ENCODE measurements at places on chromosomes 5 and 9.

GRCh38 chr5:115022303-115022702, 147.4 kb downstream of the TRIM36 start:
- ATAC-seq = no peak

DNA sequence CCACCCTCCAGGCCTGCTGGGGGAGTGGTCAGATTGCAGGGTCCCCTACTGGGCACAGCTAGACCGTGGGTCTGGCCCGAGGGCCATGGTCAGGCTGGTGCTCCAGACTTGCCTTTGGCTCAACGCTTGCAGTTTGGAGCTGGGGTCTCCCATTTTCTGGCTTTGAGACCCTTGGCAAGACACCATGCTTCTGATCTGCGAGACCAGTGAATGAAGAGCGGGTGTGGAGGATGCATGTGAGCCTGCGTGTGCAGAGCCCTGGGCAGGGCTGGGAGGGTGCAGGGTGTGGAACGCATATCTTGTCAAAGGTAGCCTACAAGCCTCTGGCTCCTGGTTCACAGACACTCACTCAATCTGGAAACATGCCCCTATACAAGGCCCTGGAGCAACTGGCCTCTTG, 6.1 kb upstream of the MRNIP start:
- no peak for ATAC-seq

GRCh38 chr5:82312373-82312856, 34.3 kb upstream of the RPS23 start:
- ATAC-seq = no peak

- no peak for ATAC-seq
These were observed 35.5 kb upstream of the TENT2 start for GRCh38 chr5:79576606-79577289.

GRCh38 chr5:151107084-151107483, 26.2 kb upstream of the TNIP1 start:
- no peak for ATAC-seq

GRCh38 chr5:33300209-33300742, 140.5 kb upstream of the TARS1 start:
- ATAC-seq = no peak

DNA sequence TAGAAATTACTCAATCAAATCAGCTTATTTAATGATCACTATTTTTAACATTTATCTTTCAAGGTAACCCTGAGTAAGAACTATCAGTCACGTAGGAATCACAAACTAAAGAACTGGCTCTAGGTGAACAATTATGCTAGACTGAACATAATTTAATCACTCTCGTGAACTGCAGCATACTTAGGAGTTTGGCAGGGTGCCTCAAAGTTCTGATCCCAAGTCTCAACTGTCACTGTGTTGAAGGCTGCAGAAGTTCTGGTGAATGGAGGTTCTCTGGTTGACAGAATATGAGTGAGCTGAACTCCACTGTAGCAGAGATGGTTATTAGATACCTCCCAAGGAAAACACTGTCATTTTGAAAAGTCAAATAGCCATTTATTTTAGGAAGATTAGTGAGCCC, 89.1 kb downstream of the KLHL3 start:
- no peak for ATAC-seq

DNA sequence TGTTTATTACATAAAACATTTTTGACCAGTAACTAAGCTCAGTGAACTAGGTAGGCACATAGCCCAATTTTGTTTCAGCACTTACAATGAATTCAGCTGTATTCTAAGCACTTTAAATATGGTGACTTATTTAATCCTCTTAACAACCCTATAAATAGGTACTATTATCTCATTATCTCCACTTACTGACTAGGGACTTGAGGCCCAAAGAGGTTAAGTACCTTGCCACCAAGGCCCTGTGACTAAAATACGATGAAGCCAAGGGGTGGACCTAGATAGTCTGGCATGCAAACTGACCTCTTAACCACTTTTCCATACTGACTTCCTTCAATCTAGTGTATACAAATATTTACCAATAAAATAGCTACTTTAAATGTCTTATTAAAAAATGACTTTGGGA, 266.4 kb downstream of the ZNF608 start:
- no peak for ATAC-seq

DNA sequence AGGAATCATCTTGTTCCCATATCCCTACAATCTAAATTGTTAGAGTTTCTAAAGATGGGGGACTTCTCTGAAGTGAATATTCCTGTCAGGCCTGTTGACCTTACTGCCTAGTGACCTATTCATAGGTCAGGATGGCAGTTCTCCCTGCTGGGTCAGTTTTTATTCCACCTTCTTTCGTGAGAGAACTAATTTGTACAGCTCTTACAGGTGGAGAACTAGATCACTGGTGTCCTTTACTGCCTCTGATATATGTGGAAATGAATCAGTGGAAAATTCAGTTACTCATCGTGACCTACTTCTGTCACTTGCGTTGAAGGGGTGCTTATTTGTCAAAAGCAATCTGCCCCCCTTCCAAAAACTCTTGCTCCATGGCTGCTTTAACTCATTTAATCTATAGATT, 164.9 kb downstream of the CD180 start:
- peak; percentile 27 for ATAC-seq

GRCh38 chr9:98830554-98830953, 23.1 kb downstream of the GALNT12 start:
- ATAC-seq = no peak

DNA sequence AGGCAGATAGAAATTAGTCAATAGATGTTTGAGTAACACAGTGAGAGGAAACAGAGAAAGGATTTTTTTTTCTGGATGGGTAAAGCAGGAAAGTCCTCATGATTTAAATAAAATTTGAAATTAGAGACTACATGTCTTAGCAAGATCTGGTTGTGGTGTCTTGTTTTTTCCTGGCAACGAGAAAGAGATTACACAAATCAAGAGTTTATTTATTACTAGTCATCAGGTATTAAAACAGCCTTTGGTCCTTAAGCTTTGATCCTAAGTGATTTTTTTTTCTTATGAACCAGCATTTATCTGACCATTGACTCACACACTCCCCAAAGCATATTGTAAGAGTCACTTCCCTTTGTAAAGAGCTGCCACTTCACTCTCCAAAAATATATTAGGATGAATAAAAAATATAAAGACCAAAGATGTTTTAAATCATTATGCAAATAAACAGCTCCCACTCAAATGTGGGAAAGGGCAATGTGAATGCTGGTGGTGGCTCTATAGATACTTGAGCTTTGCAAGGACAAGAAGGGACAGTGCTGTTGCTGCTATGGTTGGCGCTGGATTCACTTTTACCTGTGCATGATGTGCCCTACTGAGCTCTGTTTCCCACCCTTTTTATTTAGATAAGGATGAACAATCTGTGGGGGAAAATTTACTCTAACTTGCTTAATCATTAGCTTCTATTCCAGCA, 1726.5 kb downstream of the MAT2B start:
- ATAC-seq = no peak

GRCh38 chr9:761793-762560, 79.5 kb upstream of the DMRT1 start:
- peak; percentile 40 for ATAC-seq

- ATAC-seq = no peak
These were observed 480.0 kb downstream of the NR2F1-AS1 start for GRCh38 chr5:93100976-93101375.

DNA sequence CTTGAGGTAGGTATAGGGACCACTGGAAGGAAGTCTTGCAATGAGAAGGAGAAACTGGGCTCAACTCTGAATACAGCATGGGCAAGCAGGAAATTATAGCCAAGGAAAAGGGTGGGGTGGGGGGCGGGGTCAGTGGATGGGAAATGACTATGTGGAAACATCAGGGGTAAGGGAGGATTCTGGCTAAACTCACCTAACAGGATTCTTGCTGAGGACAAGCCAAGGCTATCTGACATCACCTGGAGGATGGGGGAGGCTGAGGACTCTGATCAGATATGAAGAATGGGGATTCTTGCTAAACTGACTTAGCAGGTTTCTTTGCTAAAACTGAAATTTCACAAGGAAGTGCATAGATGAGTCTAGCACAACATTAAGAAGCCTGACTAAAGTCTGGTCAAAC, 40.8 kb downstream of the CTSL start:
- ATAC-seq = peak; percentile 98

- ATAC-seq = no peak
These were observed 1275.4 kb upstream of the C9orf72 start for GRCh38 chr9:28848671-28849070.

GRCh38 chr5:143428155-143428554, 24.7 kb upstream of the NR3C1 start:
- ATAC-seq = no peak

GRCh38 chr9:90296539-90296938, 346.1 kb downstream of the DIRAS2 start:
- no peak for ATAC-seq

- no peak for ATAC-seq
These were observed 478.9 kb downstream of the PSAT1 start for GRCh38 chr9:78775696-78776295.

DNA sequence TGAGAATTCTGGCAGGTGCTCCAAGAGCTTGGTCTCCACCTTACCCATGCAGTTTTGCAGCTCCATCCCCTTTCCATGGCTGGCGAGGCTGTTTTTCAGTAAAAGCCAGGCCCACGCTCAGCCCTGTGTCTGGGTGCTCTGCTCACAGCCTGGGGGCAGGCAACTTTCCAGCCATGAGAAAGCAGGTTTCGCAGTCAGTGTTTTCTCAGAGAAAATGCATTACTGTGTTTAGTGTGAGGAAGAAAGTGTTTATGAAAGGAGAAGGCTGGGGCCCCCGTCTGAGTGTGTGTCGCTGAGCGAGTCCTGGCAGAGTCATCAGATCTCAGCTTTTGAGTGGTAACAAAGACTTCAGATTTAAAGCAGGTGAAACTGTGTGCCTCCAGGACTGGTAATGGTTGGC, 248.1 kb downstream of the IRX1 start:
- no peak for ATAC-seq

- ATAC-seq = peak; percentile 94
These were observed at the start of gene CTSL for GRCh38 chr9:87725900-87726709. CTSL (plus strand) TSS chr9:87726119; CDS start chr9:87727604, 1,485 bp downstream.

DNA sequence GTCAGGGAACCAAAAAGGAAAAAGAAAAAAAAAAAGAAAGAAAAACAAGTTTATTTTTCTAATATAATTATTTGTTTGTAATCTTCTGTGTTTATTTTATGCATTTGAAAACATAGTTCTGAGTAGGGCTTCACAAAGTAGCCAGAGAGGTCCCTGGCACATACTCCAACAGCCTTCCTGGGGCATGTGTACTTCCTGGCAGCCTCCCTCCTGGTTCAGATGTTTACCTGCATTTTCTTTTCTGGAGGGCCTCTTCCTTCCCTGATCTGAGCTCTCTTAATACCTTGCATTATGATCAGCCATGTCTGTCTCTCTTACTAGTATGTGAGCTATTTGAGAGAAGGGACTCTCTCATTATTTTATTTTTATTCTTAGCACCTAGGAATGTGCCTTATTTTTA, 361.8 kb downstream of the KDM4C start:
- no peak for ATAC-seq

DNA sequence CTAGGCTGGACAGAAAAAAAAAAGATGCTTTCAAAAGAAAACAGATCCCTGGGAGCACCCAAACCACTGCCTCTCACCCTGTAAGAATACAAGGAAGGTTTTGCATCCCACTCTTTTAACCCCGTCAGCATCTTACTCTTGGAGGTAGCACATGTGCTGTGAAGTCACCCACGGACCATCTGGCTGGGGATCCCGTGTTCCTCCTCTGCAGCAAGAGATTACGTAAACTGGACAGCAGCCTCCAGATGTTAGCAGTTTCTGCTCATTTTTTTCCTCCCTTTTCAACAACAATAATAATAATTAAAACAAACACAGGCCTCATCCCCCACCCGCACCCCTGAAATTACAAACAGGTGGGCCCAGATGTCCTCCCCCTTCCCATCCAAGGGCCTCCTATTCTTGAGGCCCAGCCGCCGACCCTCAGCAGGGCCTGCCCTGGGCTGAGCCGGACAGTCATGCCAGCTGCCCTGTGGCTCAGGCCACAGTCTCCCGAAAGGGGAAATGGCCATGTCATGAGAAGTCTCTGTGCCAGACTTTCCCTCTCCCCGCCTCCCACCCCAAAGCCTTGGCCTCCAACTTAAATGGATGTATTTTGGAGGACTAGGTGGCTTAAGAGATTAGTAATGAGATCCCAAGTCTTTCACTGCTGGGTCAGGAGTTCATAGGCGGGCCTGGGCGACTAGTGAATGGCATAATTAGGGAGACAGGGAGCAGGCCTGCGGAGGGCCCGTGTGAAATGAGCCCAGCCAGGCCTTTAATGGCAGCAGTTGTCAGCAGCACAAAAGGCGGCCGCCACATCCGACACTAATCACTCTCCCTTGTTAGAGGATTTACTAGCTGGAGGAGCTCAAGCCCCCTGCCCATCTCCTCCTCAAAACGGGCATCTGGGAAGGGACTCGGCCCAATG, 165.1 kb downstream of the PAPPA start:
- no peak for ATAC-seq

GRCh38 chr5:172380987-172381643, 73.2 kb downstream of the SH3PXD2B start:
- ATAC-seq = no peak

DNA sequence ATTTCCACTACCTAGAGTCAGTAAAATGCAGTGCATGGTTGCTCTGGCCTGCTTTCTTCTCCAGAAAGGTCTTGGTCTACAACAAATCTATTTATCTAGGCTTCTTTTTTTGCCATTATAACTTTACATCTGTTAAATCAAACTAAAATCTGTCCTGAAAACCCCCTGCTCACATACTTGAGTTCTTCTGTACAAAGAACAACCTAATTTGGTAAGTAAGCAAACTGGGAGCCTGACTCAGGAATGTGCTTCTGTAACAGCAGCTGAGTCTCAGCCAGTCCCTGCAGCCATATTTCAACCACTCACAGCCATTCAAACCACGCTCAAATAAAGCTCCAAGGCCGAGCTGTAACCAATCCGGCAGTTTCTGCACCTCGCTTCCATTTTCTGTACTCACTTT, 95.8 kb downstream of the PLPP1 start:
- no peak for ATAC-seq

DNA sequence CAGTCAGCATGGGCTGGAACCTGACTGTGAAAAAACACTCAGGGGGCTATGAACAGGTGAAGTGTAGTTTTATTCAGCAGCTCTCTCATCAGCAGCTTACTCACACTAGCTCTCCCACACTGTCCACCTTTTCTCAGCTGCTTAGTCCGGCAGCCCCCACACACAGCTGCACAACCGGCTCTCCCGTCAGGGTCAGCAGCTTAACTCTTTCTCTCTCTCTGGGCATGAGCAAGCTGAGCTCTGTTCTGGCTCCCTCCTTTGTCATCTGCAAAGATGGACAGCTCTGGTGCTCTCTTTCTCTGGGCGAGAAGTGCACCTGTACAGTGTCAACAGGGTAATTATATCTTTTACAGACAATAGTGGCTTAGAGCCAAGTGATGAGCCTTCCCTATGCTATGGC, 8.2 kb downstream of the DMAC1 start:
- ATAC-seq = no peak

Data from esophagus mucosa (tissue), 1 donor.